ENCODE measurements at places on chromosomes 3 and 15.

DNA sequence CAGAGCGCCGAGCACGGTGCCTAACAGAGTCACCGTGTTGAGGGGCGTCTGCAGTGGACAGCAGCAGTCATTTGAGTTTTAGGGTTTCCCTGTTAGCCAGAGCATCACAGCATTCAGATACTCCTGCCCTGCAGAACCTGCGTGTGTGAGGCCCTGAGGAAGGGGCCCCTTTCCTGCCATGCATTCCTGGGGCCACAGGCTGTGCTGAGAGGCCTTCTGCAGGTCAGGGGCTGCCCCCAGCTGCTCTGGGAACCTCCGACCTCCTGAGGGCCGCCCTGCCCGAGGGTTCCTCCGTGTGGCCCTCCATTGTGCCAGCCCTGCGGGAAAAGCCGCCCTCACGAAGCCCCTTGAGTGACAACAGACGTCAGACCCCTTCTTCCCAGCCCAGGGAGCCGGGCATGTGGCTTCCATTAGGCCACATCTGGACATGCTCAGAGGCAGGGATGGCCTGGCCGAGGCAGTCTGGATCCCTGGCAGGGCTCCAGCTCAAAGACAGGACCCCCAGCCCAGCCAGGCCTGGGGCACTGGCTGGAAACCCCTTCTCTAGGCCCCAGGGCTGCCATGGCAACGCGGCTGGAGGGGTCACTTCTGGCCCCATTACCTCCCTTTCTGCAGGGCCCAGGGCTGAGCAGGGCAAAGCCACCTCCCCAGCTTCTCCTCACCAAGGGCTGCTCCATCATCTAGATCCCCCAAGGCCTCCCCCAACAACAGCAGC is 25.3 kb downstream of the FBLN2 start:
- no peak for DNase-seq

DNA sequence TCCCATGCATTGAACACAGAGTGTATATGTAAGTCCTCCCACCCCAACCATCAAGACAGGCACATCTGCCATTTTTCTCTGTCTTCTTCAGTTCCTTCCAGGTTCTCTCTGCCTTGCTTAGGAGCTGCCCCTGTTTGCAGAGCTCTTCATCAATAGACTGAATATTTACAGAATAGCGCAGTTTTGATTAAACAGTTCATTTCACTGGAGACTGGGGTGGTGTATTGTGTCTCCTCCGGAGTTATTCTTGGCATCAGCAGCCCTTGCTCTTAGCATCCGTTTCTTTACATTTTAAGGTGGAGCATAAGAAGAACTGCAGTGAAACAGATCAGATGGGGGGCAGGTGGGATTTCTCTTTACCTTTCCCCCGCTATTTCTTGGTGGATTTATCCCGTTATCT is 87.7 kb downstream of the LIPC start:
- no peak for DNase-seq

- no peak for DNase-seq
Measured at GRCh38 chr3:31421314-31422048, 111.2 kb upstream of the STT3B start.

GRCh38 chr15:71705151-71705550 is 105.2 kb upstream of the NR2E3 start:
- no peak for DNase-seq

DNA sequence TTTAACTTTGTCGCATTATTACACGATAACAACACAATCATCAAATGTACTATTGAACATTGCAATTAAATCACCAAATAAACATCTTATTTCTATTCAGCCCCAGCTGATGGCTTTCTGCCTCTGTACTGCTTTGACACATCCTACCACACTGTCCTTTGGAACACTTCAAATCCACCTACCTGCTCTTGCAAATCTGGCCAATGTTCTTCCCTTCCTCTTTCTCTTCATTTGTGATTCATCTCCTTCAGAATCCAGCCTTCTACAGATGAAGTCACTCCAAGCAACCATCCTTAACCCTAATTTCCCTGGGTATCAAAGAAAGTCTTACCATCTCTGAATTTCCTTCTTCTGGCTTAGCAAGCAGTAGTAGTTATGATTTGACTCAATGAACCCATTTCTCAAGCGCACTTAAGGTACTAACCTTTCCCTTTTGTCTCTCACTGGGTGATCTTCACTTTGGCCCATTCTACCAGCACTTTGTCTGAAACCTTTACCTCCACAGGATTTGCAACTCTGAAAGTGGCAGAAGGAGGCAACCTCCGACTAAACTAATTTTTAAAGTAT is 502.9 kb downstream of the FOXP1 start:
- DNase-seq = no peak

- no peak for DNase-seq
Measured at GRCh38 chr3:126417515-126417914, 22.8 kb downstream of the CFAP100 start.

GRCh38 chr3:136942803-136943202 is 15.0 kb upstream of the IL20RB start:
- DNase-seq = no peak

- DNase-seq = no peak
Measured at GRCh38 chr3:179961071-179961702, 75.5 kb downstream of the PEX5L start.

All from GM04504 (cell line).